ENCODE measurements at places on chromosomes 6 and 20.

DNA sequence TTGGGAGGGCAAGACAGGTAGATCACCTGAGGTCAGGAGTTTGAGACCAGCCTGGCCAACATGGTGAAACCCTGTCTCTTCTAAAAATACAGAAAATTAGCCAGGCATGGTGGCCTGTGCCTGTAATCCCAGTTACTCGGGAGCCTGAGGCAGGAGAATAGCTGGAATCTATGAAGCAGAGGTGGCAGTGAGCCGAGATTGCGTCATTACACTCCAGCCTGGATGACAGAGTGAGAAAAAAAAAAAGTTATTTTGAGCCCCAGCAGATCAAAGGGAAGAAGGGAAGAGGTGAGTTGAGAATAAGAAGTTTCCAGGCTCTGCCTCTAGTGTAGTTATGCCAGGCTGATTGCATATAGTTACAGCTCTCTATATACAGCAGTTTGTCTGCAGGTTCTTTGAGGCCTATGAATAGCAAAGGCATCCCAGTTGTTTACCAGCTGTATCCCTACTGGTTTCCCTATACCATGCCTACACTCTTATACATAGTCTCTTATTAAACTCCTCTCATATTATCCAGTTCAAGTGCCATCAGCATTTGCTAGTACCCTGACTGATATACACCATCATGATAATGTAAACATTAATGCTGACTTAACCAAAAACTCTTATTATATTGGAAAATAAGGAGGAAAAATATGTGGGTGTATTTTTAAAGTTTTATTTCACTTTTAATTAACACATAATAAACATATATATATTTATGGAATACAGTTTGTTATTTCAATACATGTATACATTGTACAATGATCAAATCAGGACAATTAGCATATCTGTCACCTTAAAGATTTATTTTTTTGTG, 823.6 kb upstream of the ADGRB3 start:
- DNase-seq: no peak

DNA sequence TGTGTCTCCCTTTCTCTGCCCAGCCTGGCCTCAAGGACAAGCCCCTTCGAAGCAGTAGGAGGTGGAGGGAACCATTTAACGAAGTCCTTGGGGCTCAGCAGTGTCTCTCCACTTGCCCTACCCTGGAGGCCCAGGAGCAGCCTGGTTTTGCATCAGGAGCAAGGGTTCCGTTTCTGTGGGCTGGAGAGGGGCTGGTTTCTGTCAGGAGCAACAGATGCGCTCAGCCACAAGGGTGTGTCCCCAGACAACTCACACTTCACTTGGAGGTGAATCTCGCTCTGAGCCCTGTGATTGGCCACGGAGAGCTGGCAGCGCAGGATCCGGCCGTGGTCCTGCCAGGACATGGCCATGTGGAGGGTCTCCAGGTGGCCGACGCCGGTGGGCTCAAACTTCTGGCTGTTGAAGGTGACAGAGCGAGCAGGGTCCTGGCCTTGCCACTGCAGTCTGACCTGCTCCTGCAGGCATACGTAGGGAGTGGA, 6.9 kb downstream of the SIGLEC1 start:
- DNase-seq: no peak

- no peak for DNase-seq
Measured at GRCh38 chr6:103255132-103255531, 1604.6 kb downstream of the HACE1 start.

DNA sequence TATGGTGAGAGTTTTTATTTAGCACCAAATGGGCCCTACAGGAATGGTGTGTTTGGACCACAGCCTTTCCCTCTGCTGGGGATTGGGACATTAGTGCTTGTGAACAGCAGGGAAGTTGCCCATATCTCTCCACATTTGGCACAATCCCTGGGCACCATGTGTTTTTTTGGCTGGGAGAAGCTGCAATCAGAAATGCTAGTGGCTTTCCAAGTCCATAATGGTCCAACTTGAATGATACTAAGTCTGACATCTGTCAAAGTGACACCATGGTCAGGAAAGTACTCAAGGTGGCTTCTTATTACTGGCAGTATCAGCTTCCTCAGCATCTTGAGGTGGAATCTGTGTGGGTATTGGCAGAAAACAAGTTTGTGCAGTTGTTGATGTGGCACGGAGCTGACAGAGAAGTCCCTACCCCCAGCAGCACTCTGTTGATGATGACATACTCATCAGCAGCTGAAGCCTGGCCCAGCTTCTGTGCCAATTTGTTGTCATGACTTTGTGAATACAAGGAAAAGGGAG, 53.0 kb downstream of the SASH1 start:
- DNase-seq: no peak

DNA sequence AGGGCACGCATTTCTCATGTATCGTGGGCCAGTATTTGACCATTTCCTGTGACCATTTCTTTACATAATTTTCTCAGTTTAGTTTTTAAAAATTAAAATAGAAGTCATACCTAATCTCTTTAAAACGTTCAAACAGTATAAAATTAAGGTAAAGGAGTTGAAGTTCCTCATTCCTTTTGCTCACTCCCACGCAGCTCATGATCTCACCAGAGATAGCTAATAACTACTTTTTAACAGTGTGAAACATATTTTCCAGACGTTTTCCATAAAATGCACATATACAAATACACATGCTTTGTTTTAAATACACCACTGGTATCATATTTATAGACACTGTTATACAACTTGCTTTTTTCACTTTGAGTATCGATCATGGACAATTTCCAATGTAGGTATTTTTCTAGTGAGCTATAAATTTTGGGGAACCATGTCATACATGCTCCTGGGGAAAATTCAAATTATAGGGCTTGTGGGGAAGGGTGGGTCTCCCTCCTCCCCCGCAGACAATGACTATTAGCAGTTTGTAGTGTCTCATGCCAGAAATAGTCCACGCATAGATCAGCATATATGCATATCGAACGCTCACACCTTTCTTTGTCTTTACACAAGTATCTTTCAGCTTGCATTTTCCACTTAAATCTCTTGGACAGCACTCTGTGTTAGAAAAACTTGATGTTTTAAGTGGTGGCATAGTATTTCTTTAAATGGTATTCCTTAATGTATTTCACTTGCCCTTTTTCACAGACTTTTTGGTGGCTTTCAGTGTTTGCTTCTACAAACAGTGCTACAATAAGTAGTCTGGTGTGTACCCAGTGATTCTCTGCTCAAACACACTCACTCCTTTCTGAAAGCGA, 145.5 kb upstream of the ZNF217 start:
- no peak for DNase-seq

- DNase-seq: no peak
Measured at GRCh38 chr6:7528565-7528964, 12.9 kb upstream of the DSP start.

DNA sequence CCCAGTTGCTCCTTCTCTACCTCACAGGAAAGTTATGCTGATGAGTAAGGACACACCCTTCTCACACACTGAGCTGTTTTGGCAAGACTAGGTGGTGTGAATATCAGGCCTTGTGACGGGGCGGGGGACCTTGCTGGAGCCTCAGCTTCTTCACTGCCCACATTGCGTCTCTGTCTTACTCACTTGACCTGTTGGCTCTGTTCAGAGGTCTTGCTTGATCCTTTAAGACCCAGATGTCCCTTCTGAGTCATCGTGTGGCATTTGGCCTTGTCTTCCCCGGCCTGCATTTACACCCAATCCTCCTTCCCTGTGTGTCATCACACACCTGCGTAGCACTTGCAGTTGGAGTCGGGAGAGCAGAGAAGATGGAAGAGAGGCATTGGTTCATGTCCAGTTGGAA, 8.3 kb upstream of the PRND start:
- DNase-seq: peak; percentile 36

GRCh38 chr20:6966721-6967120, 199.2 kb downstream of the BMP2 start:
- no peak for DNase-seq

DNA sequence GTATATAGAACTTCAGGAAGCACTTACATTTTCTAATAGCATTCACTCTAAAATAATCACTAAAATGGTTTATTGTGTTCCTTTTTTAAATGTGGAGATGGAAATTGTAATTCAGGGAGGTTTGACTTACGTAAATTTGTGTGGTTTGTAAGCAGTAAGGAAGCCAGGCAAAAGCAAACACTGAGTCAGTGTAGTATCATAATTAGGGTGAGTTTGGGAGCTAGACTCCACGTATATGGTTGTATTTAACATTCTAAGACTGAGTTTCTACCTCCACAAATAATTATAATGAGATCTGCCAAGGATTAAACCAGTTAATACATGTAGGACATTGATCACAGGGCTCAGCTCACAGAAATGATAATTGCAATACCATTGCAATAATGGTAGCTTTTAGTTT, 425.5 kb downstream of the CBLN4 start:
- DNase-seq: no peak

DNA sequence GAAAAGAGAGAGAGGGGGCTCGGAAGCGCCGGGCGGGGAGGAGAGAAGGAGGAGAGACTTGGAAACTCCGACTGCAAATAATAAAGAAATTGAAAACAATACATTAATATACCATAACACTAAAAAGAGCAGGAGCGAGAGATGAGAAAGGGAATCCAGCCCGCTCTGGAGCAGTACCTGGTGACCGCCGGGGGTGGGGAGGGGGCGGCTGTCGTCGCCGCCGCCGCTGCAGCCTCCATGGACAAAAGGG, 338 bp downstream of the E2F3 start:
- no peak for DNase-seq

- no peak for DNase-seq
Measured at GRCh38 chr6:3340358-3340802, 81.6 kb downstream of the PSMG4 start.

Measured in right atrium auricular region (tissue), 2 donors.